Camera-type eye (tissue), 1 donor: ENCODE measurements at places on chromosomes 1 and 21. TPM values are rescaled to one million over a fixed set of nuclear protein-coding genes. Genes with fewer than 3 reads are reported as not detected.

The AADACL3 gene
- 0.11 TPM for total RNA-seq

The SLC1A7 gene
- total RNA-seq: 148 TPM

The ATP1A4 gene
- total RNA-seq: 0.60 TPM

The TSPAN2 gene
- 7.3 TPM for total RNA-seq

The KCND3 gene
- total RNA-seq: 16.2 TPM

The KRTAP19-1 gene
- total RNA-seq: not detected

The TNFRSF4 gene
- total RNA-seq: 0.22 TPM

The AGO4 gene
- 45.1 TPM for total RNA-seq

The MCOLN3 gene
- total RNA-seq: 3.0 TPM

The OR11L1 gene
- not detected for total RNA-seq

The MARK1 gene
- 25.6 TPM for total RNA-seq

The STUM gene
- total RNA-seq: 2.9 TPM

The FCRL3 gene
- 0.33 TPM for total RNA-seq

The LAMB3 gene
- 11.1 TPM for total RNA-seq

The KLF18 gene
- total RNA-seq: not detected

The KRTAP12-1 gene
- total RNA-seq: not detected

The IL19 gene
- total RNA-seq: not detected

The CLDN19 gene
- total RNA-seq: 8.6 TPM

The RCAN1 gene
- 38.2 TPM for total RNA-seq

The LCE2C gene
- total RNA-seq: not detected

The IGSF21 gene
- 14.3 TPM for total RNA-seq

The TMEM82 gene
- total RNA-seq: not detected

The FAM151A gene
- not detected for total RNA-seq

The COL6A1 gene
- total RNA-seq: 489 TPM

The TTC24 gene
- total RNA-seq: not detected

The KCNT2 gene
- total RNA-seq: 18.0 TPM

The FCRL6 gene
- total RNA-seq: 0.16 TPM

The CR2 gene
- 0.11 TPM for total RNA-seq

The SPRR2B gene
- total RNA-seq: not detected

The GBP6 gene
- 0.38 TPM for total RNA-seq

The RNASEL gene
- 10.0 TPM for total RNA-seq

The RSPH1 gene
- 1.2 TPM for total RNA-seq

The MT1HL1 gene
- not detected for total RNA-seq

The VHLL gene
- not detected for total RNA-seq

The CD55 gene
- total RNA-seq: 27.0 TPM

The TRIM63 gene
- 6.3 TPM for total RNA-seq

The HES3 gene
- total RNA-seq: not detected
